ENCODE measurements at places on chromosomes 3 and 15.

DNA sequence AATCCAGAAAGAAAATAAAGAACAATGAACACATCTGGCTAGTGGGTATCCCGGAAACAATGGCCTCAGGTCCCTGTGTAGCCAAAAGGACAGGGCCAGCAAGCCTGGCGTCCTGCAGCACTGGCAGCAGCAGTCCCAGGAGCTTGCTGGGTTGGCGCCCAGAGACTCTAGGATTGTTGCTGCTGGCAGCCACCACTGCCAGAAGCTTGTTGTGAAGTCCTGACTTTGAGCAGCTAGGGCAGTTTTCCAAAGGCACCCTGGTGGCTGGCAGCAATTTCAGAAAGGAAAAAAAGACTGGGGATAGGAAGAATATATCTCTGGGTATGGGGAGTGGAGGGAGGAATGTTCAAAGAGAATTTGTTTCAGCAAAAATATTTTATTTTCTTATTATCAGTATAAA, 11.3 kb downstream of the SHQ1 start:
- DNase-seq: peak; percentile 6

DNA sequence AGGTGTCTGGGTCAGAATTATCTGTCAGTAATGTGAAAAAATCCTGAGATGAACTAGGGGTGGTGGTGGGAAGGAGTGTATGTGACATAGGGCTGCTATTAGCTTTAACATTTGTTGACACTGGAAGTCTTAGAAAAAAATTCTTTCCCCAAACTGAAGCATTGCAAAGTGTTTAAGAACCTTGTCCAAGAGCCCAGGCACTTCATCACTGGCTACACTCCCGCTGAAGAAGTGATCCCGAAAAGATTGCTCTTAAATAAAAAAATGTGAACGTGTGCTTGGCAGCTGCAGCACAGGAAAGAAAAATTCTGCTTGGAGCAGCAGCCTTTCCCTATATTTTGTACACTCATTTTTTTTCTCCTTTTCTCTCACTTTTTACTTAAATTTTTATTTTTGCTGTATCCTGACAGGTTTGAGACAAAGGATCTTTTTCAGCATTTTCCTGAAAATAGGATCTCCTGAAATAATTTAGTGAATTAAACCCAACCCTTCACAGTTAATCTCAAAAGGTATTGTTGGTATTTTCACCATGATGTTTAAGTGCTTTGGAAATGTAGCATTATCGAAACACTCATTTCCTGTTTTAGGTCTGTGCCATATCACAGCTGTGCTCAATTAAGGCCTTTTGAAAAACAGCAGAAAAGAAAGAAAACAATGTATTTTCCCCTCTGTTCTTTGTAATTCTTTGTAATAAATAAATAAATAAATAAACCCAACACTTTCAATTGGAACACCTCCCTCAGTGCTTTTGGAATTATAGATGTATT, 477.6 kb downstream of the ZNF385D start:
- peak; percentile 65 for DNase-seq

DNA sequence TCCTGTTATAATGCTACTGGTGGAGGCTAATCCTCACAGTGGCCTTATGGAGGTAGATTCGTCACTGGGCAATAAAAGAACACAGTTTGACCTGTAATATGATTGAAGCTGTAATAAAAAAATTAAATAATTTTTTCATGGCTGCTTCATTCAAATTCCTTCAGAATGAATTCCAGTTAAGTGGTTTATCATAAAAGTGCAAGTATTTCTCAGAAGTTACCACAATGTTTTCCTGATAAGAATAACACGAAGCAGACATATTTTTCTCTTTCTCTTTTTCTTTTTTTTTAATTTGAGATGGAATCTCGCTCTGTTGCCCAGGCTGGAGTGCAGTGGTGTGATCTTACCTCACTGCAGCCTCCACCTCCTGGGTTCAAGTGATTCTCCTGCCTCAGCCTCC, 15.6 kb downstream of the B4GALT4 start:
- DNase-seq: no peak

DNA sequence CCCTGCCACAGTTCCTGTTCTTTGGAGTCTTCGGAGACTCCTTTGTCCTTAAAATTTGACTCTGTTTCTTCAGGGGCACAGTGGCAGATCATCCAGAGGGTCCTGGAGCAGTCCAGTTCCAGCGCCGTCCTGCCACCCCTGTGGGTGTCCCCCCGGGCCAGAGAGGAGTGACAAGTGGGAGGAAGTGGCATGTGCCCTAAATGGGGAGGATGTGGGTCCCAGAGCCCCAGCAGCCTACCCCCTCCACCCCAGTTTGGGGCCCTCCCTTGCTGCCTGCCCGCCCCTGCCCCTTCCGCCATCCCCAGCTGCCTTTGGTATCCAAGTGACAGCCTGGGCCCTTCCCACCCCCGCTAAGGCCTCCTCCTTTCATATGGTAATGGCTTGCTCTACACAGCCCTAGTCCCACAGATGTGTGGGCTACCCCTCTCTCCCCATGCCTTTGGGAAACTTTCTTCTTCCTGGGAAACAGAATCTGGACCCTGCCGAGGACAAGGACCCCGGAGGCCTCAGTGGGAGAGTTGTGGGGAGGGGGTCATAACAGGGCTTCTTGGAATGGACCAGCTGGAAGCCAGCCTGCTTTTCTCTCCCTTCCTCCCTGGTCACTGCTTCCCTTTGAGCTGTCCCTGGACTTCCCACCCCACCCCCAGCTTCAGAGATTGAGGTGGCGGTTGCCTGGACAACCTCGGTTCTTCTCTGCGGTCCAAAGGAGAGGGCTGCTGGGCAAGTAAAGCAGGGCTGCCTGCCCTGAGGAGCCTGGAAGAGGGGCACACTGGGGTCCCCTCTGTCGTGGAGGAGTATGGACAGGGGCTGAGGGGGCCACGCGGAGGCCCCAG, 43.2 kb downstream of the KLHL25 start:
- DNase-seq: no peak

DNA sequence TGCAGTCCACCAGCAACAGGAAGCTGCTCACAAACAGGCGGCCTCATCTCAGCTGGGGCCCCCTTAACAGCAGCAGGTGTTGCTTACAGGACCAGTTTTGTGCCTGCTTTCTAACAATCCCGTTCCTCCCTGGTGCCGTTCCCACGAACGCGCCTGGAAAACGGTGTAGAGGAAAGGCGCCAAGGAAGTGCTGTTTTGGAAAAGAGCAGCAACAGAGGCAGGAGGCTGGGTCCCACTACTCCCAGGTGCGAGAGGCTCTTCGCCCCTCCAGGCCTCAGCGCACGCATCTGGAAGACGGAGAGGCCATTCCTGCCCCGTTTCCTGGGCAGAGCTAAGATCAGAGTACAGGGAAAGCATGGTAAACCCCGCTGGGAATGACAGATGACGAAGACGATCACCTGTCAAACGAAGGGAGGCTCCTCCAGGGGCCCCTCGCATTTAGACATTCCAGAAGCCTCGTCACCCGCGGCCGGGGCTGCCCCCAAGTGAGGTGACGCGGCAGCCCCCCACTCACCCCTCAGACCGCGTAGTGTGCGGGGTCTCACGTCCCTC, 603 bp downstream of the SCAPER start:
- DNase-seq: no peak
